ENCODE measurements at places on chromosomes 6 and 20.

- no peak for DNase-seq
Measured at GRCh38 chr20:15642676-15643075, 930.6 kb downstream of the KIF16B start.

DNA sequence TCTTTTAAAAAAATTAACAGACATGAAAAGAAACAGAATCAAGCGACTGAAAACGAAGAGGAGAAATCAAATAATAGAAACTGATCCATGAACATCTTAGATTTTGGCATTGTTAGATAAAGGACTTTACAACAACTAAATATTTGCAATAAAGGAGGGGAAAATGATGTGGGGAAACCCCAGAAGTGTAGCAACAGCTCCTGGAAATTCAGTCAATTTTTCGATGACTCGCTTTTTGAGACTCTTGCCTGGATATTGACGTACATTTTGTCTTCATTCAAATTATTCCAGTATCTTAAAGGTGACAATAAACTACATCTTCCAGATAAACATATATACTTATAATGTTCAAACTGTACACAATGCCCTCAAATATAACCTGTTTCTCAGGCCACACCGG is 44.1 kb downstream of the ADGB start:
- no peak for DNase-seq

DNA sequence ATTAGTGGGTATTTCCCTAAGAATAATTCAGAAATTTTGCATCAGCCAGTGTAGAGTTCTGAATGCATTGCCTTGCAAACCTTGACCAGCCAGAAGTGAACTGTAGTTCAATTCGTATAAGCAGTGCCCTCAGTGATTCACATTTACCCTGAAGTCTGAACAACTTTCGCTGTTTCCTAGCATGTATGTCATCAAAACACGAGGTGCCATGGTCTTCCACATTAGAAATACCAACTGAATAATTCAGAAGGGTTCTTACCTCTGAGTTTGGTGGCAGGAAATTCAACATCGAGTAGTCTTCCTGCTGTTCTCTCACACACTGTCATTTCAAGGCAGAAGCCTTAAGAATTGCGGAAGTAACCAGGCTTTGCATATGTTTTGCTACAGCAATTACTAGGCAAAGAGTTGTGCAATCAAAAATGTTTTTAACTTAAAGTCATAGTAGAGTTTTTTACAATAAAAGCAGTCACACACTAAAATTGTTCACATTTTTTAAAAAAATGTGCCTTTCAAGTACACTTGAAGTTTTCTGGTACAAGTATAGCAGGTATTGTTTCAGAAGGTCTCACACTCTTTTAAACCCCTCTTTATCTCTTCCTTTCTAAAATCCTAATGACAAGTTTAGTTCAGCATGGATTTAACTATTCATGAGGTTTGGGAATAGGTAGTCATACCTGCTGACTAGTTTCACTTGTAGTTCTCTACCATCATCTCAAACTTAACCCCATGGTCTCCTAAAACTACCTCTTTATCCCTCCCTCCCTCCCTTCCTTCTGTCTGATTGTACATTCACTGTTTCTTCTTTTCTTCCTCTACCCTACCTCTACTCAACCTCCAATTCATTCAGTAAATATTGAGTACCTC is 118.3 kb downstream of the STXBP5 start:
- peak; percentile 95 for DNase-seq

DNA sequence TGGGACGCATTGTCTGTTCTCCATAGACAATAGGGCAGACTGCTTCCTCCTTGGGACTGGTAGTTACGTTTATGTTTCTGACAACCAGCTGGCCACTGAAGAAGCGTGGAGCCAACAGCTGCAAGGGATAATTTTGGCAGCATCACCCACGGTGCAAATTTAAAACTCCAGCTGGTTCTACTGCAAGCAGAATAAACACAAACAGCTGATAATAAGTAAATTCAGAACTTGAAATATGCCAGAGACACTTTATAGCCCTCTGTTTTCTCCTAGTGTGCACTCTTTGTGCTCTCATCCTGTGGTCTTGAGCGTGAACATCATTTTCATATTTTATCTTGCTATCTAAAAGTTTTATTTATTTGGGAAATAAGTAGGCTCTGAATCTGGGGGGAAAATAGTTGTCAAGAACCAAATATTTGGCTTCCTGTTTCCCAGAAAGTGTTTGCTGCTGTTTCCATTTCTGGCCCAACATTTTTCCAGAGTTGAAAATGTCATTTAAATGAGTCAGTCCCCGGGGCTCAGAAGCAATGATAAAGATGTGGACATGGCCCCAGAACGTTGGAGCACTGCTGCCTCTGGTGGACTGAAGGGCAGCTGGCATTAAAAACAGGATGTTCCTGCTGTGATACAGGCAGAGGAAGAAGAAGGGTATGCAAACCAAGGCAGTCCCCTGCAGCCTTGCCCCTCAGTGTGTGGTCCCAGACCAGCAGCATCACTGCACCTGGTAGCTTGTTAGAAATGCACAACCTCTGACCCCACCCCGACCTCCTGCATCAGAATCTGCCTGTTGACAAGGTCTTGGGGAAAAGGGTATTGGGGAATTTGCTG is 12.5 kb upstream of the THBD start:
- peak; percentile 76 for DNase-seq

GRCh38 chr20:63309261-63310071 is 16.5 kb downstream of the COL20A1 start:
- DNase-seq: peak; percentile 57

DNA sequence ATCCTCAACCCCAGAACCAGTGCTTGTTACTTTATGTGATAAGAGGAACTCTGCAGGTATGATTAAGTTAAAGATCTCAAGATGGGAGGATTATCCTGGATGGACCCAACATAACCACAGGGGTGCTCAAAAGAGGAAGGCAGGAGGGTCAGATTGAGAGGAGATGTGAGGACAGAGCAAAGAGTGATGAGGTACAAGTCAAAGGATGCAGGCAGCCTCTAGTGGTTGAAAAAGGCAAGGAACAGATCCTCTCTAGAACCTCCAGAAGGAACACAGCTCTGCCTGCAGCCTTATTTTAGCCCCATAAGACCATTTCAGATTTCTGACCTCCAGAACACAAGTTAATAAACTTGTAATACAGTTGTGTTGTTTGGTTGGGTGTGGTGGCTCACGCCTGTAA is 41.2 kb downstream of the PDSS2 start:
- DNase-seq: peak; percentile 6

DNA sequence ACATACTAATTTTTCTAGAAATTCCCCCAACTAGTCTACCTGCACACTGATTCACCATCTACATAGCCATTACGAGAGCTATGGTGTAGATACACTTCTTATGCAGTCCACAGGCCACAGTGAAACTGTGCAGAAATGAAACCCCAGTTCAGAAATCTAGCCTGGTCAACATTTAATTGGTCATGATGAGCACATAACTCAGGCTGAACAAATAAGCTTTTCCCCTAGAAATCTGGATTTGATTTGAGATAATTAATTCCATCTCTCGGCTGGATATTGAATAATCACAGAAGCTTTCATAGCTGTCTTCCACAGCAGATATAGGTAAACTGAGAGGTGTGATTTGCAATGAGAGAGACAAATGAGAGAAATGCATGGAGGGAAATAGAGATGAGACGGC is 22.6 kb upstream of the TINAG start:
- DNase-seq: no peak

DNA sequence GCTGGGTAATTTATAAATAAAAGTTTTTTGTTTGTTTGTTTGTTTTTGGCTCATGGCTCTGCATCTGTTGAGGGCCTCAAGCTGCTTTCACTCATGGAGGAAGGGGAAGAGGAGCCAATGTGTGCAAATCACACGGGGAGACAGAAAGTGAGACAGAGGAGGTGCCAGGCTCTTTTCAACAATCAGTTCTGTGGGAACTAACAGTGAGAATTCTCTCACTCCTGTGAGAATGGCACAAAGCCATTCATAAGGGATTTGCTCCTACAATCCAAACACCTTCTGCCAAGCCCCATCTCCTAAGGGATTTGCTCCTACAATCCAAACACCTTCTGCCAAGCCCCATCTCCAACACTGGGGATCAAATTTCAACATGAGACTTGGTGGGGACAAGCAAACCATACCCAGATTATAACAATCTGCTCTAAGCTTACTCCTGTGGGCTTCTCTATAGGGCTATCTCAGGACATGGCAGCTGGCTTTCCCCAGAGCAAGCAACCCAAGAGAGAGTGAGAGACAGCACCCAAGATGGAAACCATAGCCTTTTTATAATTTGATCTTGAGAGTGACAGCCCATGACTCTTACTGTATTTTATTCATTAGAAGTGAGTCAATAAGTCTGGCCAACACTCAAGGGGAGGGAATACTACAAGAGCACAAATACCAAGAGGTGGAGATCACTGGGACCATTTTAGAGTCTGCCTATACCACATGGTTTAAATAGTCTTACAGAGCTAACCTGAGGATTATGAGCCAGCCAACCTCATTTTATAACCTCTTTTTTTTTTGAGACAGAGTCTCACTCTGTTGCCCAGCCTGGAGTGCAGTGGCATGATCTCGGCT is 22.8 kb upstream of the LRRC1 start:
- no peak for DNase-seq

- peak; percentile 45 for DNase-seq
Measured at GRCh38 chr6:30685157-30686008, 1.1 kb downstream of the PPP1R18 start.

- no peak for DNase-seq
Measured at GRCh38 chr6:53986721-53987521, 124.3 kb upstream of the MLIP start.

DNA sequence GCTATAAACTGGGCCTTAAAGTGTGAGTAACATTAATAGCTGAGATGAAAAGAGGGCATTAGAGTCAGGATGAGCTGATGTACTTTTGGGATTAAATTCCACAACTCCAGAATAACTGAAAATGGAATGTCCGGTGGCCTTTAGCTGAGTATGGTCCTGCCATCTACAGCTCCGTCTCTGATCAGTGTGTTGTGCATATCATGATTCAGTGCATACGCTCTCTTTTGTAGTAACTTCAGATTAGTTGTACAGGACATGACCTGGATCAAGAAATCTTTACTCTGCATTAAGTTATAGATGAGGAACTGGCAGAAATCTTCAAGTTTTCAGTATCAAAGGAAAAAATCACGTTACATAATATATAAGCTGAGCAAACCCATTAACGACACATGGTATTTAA is 92.4 kb downstream of the MTFR2 start:
- DNase-seq: no peak

DNA sequence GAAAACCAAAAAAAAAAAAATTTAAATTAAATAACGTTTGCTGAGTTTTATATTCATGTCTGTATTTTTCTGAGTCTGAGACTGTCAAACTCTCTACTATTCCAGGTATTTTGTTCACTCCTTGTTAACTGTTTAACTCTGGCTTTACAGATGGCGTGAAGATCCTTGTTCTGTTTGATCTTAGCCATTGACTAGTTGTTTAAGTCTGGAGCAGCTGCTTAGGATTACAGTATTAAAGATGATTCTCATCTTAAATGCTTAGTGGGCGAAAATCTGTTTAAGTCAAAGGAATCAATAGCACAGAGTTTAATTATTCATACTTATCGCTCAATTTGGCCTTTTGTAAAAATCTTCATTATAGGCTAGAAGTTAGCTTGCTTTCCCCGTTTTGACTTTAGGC is 2.4 kb downstream of the PHACTR2 start:
- DNase-seq: no peak

GRCh38 chr6:87762116-87762515 is 60.1 kb upstream of the AKIRIN2 start:
- no peak for DNase-seq

DNA sequence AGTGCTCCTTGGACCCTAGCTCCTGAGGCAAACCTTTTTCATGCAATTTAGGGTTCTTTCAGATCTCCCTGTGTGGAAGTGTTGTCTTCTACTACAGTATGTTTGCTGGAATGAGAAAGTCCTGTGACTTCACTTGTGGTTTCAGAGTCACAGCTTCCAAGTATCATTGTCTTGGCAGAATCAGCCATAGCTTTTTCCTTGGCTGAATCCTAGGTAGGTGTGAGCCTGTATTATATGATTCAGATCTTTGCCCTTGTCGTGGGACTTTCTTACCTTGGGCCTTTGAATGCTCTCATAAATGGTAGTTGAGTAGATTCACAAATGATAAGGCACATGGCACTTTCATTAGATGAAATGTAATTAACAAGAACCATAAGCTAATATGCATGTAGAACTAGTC is 16.5 kb downstream of the CARMIL1 start:
- DNase-seq: no peak

DNA sequence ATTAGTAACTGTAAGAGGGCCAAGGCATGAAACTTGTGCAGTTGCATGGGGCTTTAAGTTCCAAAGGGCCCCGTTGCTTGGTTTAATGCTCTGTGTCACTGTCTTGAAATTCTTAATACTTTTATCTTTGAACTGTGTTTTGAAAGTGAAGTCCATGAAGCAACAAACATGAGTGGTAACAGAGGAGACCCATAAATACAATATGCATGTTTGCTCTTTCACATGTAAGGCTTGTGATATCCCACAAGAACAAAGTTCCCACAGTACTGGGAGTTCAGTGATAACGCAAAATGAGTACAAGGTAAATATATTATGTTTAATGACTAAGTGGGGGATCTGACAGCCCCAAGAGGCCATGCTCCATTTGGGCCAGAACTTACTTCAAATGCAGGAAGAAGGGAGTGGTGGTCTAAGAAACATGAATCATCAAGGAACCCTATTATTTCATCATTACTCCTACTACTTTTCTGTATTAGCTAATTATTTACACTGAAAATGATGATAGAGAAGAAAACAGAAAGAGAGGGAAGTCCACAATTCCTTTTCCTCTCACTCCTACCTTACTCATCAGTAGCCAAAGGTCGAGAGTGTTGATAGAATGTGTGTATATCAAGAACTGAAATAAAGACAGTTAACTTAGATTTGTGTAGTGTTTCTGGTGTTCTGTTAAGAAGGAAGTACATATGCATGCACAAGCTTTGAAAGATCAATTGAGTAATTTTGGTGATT is 157.3 kb downstream of the PHF3 start:
- DNase-seq: peak; percentile 31

GRCh38 chr6:16200321-16200883 is 38.0 kb upstream of the GMPR start:
- no peak for DNase-seq

DNA sequence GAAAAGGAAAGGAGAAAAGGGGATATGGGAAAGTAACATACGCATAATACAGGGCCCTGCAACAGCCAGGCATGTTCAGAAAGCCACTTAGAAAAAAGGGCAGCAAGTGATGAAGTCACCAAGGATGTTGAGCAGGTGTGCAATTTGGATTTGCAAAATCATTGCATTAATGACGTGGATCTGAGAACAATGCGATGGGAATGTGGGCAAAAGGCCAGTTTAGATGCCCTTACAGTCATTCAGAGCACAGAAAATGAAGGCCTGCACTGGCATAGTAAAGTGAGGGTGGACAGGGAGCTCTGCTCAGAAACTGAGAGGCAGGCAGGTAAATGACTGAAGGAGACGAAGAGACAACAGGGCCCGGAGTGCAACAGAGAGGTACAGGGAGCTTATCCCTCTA is 123.7 kb upstream of the NHSL1 start:
- no peak for DNase-seq
